ENCODE measurements at places on chromosomes 12 and 14.

GRCh38 chr14:89386212-89386886 lies 30.7 kb downstream of the FOXN3 start:
- DNase-seq = no peak

GRCh38 chr14:89899291-89899690 lies 55.2 kb downstream of the EFCAB11 start:
- DNase-seq = no peak

- DNase-seq = peak; percentile 34
These were observed 759 bp downstream of the NFYB start for GRCh38 chr12:104137001-104137901.

DNA sequence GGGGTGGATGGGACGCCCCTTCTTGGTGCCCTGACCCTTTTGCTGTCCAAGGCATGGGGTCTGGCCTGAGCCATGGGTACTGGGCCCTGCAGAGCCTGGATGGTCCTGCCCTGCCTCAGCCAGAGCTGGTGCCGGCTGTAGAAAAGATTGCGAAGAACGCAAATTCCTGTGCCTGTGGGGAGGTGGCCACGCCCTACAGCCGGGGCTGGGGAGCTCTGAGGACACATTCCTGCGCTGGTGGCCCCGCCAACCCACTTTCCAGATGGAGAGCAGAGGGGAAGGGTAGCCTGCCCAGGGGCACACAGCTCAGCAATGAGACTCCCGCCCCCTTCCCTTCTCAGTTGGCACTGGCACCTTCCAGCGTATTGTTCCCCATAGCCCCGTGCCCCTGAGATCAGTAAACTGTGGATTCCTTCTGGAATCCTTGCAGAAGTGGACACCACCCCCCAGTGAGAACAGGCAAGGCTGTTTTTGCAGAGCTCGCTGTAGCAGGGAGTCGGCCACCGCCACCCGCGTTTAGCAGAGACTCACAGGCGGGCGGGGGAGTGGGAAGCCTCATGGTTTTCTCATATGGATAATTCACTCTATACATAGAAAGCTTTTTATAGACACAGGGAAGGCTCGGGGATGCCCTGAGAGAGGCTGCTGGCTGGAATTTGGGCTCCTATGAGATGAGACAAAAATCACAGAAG lies 8.6 kb downstream of the INF2 start:
- peak; percentile 50 for DNase-seq

DNA sequence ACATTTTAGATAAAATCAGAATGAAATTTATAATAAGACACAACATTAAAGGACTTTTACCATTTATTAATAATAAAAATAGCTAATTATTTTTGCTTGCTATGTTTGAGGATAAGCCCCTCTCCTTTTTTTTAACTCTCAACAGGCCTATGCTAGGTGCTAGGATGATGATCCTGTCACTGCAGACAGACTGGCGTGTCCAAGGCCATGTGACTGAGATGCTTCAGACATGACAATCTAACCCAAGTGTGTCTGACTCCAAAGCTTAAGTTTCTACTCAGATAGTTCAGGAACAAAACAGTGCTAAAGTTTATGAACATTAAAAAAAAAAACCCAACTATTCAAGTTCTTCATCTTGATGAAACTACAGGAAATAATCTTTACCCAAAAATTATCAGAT lies 29.8 kb downstream of the PPP1R13B start:
- DNase-seq = no peak

GRCh38 chr12:71870416-71870815 lies 30.9 kb downstream of the TBC1D15 start:
- no peak for DNase-seq

DNA sequence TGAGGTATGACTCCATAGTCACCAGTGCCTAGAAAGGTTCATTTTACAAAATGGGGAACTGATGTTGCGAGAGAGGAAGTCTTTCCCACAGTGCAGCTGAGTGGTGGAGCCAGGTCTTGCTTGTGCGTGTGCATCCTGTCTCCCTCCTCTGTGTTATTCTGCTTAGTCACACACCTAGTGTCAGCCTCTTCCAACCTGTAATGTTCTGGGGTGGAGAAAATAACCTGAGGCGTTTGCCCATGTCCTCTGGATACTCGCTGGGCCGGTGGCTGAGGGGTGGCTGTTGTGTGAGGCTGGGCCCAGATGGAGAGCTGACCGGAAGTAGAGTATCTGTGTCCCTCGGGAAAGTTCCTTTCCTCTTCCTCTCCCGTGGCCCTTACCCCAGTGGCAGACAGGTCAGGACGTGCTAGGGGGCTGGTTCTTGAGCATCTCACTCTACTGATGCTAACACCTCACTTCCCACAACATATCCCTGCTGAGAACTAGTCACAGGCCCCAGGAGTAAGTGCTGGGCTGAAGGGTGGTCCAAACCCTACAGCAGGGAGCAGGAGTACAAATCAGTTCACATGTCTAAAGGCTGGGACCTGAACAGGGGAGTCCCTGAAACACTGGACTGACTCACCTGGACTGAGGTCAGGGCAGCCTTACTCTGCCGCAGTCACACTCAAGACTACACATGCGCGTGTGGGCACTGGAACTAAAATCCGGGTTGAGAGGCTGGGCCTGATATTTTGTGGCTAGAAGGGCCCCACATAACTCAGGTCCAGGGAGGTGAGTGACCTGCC lies 7.0 kb downstream of the MLF2 start:
- DNase-seq = no peak

GRCh38 chr14:92613008-92613658 lies 99.6 kb downstream of the RIN3 start:
- no peak for DNase-seq

- no peak for DNase-seq
These were observed 44.0 kb upstream of the GZMB start for GRCh38 chr14:24677956-24678355.

DNA sequence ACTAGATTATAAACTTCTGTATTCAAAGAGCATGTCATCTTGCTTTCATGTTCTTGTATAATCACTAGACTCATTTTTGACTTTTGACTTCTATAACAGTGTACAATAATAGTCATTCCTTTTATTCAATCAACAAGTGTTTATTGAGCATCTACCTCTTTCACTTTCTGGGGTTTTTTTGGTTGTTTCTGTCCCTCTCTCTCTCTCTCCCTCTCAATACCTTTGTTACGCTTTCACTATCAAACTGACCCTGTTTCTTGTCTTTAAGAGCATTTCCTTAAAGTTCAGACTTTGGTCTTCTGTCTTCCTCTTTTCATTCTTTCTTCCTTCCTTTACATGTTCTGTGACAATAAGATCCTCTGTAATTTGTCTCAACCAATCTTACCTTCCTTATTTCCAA lies 49.5 kb downstream of the GPR137C start:
- DNase-seq = no peak

DNA sequence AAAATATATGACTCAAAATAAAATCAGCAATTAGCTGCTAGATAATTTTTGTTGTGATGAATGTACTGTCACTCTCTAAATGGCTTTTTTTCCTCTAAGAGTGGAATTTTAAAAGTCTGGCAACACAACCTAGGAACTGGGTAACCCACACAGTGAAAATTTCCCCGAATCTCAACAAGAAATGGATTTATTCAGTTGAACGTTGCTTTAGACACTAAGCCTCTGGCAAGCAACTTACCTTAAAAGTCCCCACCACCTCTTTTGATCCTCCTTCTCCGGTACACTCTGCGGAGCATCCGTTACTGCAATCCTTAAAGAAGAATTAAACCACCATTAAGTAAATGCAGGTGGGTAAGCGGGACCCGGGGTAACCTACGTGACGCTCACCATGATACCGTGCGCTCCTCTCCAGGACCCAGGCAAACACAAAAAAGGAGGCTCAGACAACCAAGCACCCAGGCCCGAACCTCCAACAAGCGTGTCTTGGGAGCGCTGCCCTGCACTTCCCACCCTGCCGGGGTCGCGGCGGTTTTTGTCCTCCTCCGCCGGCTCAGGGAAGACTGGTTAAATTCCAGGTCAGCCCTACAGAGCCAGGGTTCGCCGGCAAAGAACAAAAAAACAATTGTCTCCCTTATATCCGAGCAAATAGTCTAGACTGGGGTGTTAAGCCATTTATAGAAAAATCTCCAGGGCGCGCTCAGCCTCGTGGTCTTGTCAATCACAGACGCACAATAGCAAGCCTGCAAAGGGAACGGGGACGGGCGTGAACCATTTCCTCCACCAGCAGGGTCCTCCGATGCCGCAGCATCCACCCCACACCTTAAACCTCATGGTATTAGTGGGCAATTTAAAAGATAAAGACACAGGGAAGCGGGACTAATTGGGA lies 47.1 kb downstream of the BCAT1 start:
- DNase-seq = no peak

DNA sequence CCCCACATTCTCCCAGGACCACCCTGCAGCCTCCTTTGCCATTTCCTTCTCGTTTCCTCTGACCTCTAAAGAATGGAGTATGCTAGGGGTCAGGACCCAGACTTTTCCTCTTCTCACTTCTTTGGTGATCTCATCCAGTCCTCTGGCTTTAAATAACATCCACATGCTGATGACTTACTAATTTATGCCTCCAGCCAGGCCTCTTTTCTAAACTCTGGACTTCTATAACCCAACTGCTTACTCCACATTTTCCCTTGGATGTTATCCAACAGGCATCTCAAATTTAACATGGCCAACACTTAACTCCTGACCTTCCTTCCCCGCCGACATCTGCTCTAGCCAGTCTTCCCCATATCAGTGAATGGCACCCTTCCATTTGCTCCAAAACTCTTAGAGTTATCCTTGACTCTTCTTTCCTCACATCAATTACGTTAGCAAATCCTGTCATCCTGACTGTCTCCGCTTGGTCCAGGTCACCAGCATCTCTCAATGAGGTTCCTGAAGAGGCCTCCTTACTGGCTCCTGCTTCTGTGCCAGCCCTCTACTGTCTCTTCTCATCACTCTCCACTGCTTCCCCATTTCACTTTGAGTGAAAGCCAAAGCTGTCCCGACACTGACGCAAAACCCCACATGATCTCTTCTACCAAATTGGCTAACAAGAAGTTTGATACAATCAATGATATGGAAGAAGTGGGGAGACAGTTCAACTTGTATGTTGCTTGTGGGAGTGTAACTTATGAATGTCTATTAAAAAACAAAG lies 42.7 kb downstream of the TMBIM6 start:
- DNase-seq = no peak

DNA sequence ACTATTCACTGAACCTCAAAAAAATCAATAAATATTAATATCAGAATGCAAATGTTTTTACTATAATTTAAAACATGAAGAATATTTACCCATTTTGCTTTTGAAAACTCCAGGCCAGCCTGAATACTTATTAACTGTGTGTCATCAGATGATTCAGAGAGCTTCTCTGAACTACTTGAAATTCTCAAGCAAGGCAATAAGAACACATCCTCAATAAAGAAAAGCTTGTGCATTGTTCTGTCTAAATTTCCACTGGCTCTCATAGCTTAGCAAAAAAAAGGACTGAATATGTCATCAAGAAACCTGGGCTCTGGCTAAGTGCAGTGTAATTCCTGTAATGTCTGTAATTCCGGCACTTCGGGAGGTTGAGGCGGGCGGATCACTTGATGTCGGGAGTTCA lies 194.1 kb downstream of the BTG1 start:
- no peak for DNase-seq

- no peak for DNase-seq
These were observed 89.2 kb upstream of the DYNC1H1 start for GRCh38 chr14:101875041-101875726.

- DNase-seq = no peak
These were observed 94.2 kb downstream of the HEATR5A start for GRCh38 chr14:31326111-31326510.

DNA sequence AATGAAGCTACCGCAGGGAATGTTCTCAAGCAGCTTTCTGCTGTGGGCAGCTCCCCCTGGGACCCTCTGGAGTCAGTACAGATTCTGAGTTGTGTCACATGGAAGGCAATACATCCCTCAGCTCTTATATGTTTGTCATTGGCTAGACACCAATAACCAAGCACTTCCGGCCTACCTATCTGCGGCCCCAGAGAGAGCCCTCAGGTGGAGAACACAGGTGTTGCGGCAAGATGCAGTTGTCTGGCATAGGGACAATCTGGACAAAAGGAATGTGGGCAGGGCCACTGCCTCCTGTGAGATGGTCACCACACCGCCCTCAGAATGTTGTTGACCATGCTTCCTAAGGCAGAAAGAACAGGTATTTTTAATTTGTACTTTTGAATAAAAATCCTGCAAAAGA lies 118.7 kb downstream of the BRMS1L start:
- DNase-seq = no peak
